Activated T-helper 1 cell treated with anti-CD3 and anti-CD28 coated beads, Interleukin-2, amount 50 U/mL, for 16 hours (primary cell): ENCODE measurements at places on chromosomes 1 and 21.

GRCh38 chr1:156658945-156659574, 17.1 kb downstream of the BCAN start:
- DNase-seq, result no peak

- no peak for DNase-seq
Observed at GRCh38 chr1:212647004-212647403, 38.4 kb downstream of the ATF3 start.

- DNase-seq, result no peak
Observed at GRCh38 chr1:116492358-116492811, 78.4 kb downstream of the CD58 start.

DNA sequence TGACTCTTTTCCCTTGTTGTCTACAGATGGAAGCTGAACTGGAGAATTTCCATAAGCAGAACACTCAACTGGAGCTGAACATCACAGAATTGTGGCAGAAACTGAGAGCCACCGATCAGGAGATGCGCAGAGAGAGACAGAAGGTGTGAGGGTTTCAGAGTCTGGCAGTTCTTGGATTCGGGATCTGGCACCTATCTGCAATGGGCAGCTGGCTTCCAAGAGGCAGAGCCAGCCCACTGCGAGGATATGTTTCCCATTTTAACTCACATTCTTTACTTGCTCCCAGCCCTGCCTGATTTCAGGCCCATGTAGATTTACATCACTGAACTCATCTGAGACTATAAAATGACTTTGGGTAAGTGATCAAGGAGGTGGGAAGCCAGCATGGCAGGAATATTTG, 37.3 kb upstream of the TMEM125 start:
- no peak for DNase-seq

DNA sequence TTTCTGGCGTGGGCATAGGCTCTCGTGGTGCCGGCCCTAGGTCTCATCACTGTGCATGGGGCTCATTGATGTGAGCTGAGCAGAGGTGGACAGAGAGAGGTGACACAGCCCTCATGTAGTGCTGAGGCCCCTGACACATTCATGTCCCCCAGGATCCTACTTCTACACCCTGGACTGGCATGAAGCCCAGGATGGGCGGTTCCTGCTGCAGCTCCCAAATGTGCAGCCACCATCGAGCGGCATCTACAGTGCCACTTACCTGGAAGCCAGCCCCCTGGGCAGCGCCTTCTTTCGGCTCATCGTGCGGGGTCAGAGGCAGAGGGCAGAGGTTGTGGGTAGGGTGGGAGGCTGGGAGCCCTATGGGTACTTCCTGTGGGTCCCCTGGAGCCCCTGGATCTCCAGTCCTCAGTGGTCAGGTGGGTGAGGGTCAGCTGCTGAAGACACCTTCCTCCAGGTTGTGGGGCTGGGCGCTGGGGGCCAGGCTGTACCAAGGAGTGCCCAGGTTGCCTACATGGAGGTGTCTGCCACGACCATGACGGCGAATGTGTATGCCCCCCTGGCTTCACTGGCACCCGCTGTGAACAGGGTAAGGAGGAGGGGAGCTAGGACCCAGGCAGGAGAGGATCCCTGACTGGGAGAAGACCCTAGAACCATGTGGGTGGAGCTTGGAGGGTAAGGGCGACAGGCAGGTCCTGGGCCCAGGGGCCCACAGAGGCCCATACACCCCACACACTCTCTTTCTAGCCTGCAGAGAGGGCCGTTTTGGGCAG, 6.1 kb downstream of the TIE1 start:
- no peak for DNase-seq

DNA sequence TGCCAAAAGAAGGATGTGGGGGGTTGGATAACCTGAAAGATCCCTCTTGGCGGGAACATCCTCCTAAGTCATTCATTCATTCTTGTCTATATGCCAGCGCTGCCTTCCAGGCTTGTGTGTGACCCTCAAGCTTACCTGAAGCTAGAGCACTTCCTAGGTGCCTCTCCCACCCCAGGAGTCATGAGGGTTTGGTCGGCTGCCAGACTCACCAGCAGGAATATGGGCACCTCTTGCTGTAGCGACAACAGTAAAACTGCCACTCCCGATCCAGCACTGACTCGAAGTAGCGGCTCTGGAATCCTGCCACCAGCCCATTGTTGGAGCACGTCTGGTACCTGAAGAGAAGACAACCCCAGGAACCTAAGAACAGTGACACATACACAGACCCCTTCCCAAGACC, 15.0 kb downstream of the DPT start:
- DNase-seq, result no peak

GRCh38 chr1:103447471-103447870, 78.0 kb upstream of the RNPC3 start:
- DNase-seq, result no peak

DNA sequence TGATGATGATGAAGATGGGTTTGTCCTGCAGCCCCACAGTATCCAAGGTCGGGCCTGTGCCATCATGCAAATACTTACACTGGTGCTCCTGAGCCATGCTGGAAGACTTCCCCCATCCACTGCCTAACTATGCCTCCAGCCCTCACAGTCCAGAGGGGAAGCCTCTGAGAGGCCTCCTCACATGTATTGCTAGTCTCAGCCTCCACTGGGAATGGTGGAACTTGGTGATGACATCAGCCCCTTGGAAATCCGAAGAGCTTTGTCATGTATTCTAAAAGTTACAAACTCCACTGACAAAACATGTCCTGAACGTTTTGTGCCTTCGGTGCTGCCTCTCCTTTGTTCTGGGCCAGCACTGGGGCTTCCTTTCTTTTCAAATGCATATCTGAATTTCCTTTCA, 61.1 kb upstream of the DMRTB1 start:
- no peak for DNase-seq

DNA sequence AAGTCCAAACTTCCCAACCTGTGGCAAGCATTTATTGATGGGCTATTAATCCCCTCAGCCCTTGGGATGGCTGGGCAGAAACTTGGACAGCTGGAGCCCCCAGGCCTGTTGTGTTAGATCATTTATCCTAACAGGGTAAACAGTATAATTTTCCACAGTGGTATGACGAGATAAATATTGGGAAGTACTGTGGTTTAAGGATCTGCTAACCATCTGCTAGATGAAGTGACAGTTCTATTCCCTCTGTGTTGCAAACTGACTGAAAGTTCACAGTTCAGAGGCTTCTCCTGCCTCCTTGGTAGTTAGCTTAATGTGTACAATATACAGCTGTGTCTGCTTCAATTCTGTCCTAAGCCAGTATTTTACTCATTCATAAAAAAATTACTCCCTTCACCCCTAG, 127.5 kb upstream of the CHODL start:
- no peak for DNase-seq

- no peak for DNase-seq
Observed at GRCh38 chr1:34928699-34929496, 552 bp downstream of the DLGAP3 start.
